Peyer's patch (tissue), 4 donors: ENCODE measurements at places on chromosomes 1 and 21. TPM values are rescaled to one million over a fixed set of nuclear protein-coding genes. Genes with fewer than 3 reads are reported as not detected.

The FCRLB gene
- total RNA-seq: not detected

The ERO1B gene
- total RNA-seq: 8.6 TPM

The PGLYRP3 gene
- not detected for total RNA-seq

The AKR7A3 gene
- 484 TPM for total RNA-seq

The CAMSAP2 gene
- 7.0 TPM for total RNA-seq

The HP1BP3 gene
- total RNA-seq: 259 TPM

The DNASE2B gene
- not detected for total RNA-seq

The HMGCL gene
- total RNA-seq: 62.7 TPM

GRCh38 chr1:245306628-245307410 is 152.0 kb downstream of the KIF26B start:
- no peak for DNase-seq
- no peak overlapping the region for H3K27ac ChIP-seq
- H3K27me3 ChIP-seq: no peaks in the 10 kb centered on the region
- no peak overlapping the region for H3K4me3 ChIP-seq
- H3K36me3 ChIP-seq: no peaks in the 10 kb centered on the region
- no peaks in the 10 kb centered on the region for H3K4me1 ChIP-seq

DNA sequence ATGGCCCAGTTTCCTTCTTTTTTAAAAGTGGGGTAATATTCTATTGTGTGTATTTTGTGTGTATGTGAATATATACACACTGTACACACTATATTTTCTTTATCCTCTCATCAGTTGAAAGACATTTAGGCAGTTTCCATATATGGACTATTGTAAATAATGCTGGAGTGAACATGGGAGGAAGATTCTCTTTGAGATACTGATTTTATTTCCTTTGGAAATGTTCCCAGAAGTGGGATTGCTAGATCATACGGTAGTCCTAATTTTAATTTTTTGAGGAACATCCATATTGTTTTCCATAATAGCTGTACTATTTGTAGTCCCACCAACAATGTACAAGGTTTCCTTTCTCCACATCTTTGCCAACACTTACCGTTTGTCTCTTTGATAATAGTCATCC is 51.0 kb downstream of the F3 start:
- H3K36me3 ChIP-seq: no peaks in the 10 kb centered on the region
- H3K4me1 ChIP-seq: no peaks in the 10 kb centered on the region
- H3K27me3 ChIP-seq: no peaks in the 10 kb centered on the region
- no peak overlapping the region for H3K27ac ChIP-seq
- no peak for DNase-seq
- no peak overlapping the region for H3K4me3 ChIP-seq

- DNase-seq: no peak
- no peaks in the 10 kb centered on the region for H3K27me3 ChIP-seq
- no peak overlapping the region for H3K27ac ChIP-seq
- H3K36me3 ChIP-seq: no peaks in the 10 kb centered on the region
- H3K4me1 ChIP-seq: no peaks in the 10 kb centered on the region
- no peak overlapping the region for H3K4me3 ChIP-seq
Measured at GRCh38 chr1:161501234-161501633, 4.0 kb upstream of the FCGR2A start.

GRCh38 chr1:219058891-219059820 is 114.5 kb upstream of the LYPLAL1 start:
- no peaks in the 10 kb centered on the region for H3K36me3 ChIP-seq
- H3K4me3 ChIP-seq: no peak overlapping the region
- H3K4me1 ChIP-seq: no peaks in the 10 kb centered on the region
- no peak overlapping the region for H3K27ac ChIP-seq

- H3K27ac ChIP-seq: no peak overlapping the region
- no peaks in the 10 kb centered on the region for H3K4me1 ChIP-seq
- H3K4me3 ChIP-seq: no peak overlapping the region
- no peak for DNase-seq
- H3K27me3 ChIP-seq: no peaks in the 10 kb centered on the region
Measured at GRCh38 chr1:223853748-223854147, 8.0 kb upstream of the TP53BP2 start.

DNA sequence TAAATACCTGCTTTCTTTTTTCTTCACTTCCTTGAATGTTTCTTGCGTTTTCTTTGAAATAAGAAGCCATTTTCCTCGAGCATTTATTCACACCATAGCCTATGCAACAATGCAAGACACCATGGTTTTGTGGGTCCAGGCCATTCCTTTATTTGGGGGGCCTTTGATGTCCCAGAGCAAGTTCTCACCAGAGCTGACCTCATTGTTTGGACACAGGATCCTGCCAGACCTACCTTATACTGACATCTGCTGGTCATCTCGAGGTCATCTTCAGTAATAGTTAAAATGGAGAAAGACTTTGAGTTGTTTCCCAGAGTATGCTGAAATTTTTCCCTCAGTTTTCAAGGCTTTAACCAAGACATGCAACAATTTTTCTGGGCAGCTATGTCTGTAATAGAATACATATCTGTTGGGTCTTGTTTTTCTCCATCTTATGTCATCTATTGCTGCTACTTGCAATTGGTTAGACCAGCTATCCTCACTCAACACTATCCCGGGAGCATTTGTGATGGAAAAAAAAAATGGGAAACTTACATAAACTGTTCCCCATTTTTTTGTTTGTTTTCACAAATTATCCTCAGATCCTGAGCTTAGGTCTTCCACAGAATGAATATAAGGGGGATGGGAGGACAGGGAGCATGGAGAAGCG is 34.0 kb upstream of the BACE2 start:
- no peak overlapping the region for H3K4me3 ChIP-seq
- H3K27me3 ChIP-seq: no peaks in the 10 kb centered on the region
- no peak overlapping the region for H3K27ac ChIP-seq
- no peaks in the 10 kb centered on the region for H3K36me3 ChIP-seq

DNA sequence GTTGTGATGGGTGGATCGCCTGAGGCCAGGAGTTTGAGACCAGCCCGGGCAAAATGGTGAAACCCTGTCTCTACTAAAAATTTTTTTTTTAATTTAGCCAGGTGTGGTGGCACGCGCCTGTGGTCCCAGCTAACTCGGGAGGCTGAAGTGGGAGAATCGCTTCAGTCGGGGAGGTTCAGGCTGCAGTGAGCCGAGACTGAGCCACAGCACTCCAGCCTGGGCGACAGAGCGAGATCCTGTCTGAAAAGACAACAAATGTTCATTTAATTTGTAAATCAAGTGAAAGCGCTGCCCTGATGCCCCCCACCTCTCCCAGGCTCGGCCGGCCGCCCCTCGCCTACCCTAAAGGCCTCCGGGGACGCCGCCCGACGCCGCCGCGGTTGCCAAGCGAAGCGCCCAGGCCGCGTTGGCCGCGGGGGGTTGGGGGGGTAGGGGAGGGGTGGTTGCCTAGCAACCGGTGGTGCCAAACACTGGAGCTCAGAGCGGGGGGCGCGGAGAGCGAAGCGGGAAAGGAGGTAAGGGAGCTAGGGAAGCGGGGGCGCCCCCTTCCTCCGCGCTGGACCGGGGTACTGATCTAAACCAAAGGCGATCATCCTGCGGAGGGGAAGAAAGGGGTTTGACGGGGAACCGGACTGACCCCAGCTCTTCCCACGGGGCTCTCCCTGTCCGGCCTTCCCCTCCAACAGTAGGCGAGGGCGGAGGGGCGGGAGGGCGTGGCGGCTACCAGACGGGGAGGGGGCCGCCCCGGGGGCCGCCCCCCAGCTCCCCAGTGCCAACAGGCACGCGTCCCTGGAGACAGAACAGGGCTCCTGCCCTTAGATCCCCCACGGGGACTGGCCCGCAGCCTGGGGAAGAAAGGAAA is at the start of gene TEKT2:
TEKT2 (plus strand) TSS at position 460 of the 862 bp plus-strand sequence. CDS start 828 bp downstream, outside the sequence.
- no peak within 1 kb of the TSS for H3K27ac ChIP-seq
- peaks cover 15% of the 10 kb centered on the region for H3K4me1 ChIP-seq
- no peaks in the 10 kb centered on the region for H3K27me3 ChIP-seq
- H3K36me3 ChIP-seq: no peaks in the 10 kb centered on the region
- peak within 1 kb of the TSS; percentile 47 for H3K4me3 ChIP-seq

GRCh38 chr1:155957411-155957915 is 16.0 kb downstream of the RXFP4 start:
- H3K36me3 ChIP-seq: no peaks in the 10 kb centered on the region
- no peaks in the 10 kb centered on the region for H3K27me3 ChIP-seq
- DNase-seq: no peak

GRCh38 chr1:57957576-57957975 is 533.7 kb upstream of the DAB1 start:
- no peak overlapping the region for H3K27ac ChIP-seq
- H3K27me3 ChIP-seq: no peaks in the 10 kb centered on the region
- no peak overlapping the region for H3K4me3 ChIP-seq

- no peaks in the 10 kb centered on the region for H3K27me3 ChIP-seq
- H3K27ac ChIP-seq: no peak overlapping the region
- DNase-seq: no peak
- no peak overlapping the region for H3K4me3 ChIP-seq
- no peaks in the 10 kb centered on the region for H3K36me3 ChIP-seq
Measured at GRCh38 chr1:228219245-228219961, 11.6 kb downstream of the OBSCN start.

GRCh38 chr1:154663471-154664060 is 55.6 kb upstream of the ADAR start:
- no peak for DNase-seq
- no peak overlapping the region for H3K4me3 ChIP-seq
- H3K36me3 ChIP-seq: no peaks in the 10 kb centered on the region
- H3K27me3 ChIP-seq: no peaks in the 10 kb centered on the region
- no peak overlapping the region for H3K27ac ChIP-seq

DNA sequence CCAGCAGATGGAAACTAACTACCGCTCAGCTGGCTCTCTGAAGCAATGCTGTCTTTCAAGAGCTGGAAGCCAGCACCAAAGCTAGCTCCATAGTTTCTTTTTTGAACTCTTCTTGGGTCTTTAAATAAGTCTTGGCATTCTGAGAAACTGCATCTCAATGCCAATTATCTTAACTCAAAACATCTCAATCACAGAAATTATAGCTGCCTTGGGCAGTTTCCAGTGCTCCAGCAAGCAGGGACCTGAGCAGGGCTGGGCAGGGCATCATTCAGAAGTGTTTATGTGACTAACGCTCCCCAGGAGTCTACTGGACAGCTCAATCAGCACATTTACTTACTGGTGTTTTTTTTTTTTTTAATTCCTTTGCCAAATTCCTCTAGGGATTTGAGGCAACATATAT is 18.3 kb upstream of the PADI4 start:
- no peak overlapping the region for H3K27ac ChIP-seq
- no peaks in the 10 kb centered on the region for H3K36me3 ChIP-seq

- H3K4me1 ChIP-seq: peaks cover 68% of the 10 kb centered on the region
- H3K27ac ChIP-seq: peak overlapping the region; percentile 94
- H3K4me3 ChIP-seq: no peak overlapping the region
- no peak for DNase-seq
- H3K27me3 ChIP-seq: no peaks in the 10 kb centered on the region
Measured at GRCh38 chr1:43552813-43553212, 22.1 kb downstream of the PTPRF start.
